ENCODE measurements at places on chromosomes 5 and 9.

- no peak for DNase-seq
These were observed 36.0 kb upstream of the ARRDC3 start for GRCh38 chr5:91419136-91419535.

GRCh38 chr9:127004946-127005769, 90.6 kb downstream of the RALGPS1 start:
- DNase-seq = peak; percentile 20

DNA sequence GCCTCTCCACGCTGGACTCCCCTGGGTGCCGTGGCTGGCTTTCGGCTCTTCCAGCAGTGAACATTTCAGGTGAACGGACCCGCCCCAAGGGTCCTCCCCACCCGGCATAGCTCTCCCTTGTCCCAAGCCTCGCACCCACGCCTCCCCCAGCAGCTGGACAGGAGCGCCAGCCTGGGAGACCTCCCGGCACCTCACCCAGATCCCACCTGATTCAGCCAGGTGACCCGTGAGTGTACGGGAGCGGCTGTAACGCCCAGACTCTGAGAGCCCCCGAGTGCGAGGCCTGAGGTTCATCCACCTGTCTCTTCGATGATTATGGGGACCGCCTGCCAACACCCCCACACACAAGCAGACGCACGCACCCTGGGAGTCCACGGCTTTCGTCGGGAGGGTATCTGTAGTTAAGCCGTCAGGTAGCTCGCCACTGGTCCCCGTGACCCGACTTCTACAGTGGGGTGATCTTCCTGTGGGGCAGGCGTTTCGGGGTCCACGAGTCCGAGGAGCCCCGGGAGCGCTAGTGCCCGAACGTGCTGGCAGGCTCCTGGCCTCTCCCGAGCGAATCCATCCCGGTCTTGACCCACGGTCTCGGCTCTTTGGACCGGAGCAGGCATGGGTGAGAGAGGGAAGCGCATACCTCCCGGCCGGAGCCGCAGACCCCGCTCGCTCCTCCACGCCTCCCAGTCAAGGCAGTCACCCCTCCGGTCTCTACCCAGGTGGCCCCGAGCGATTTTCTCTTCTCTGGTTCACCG, 14.9 kb downstream of the TRIM7 start:
- no peak for DNase-seq

DNA sequence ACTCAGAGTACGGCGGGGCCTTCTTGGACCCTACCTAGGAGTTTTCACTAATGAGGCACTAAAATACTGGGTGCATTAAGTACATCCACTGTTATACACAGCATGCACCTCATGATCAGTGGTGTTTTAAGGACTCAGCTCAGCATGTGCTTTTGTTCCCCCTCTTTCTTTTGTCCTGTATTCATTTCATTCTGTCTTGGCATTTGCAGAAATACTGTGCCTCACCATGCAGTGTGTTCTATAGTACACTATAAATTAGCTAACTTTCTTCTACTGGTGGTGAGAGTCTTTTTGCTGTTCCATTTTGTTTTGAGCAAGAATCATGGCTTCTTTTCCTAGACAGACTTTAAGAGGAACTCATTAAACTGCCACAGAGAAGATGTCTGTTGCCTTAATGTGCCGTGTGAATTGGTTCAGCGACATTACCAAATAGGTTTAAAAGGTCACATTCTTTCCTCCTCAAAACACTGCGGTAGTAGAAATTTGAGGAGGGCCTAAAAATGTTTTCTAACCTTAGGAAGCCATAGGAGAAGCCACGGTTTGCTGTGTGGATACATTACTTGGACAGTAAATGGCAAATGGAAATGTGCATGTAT, 276.6 kb downstream of the MAST4 start:
- no peak for DNase-seq

- peak; percentile 65 for DNase-seq
These were observed 103.6 kb upstream of the KLF9 start for GRCh38 chr9:70517926-70518610.

All from suppressor macrophage treated with lipopolysaccharide for 4 hours (primary cell).